ENCODE measurements at places on chromosomes 2 and 18. TPM values are rescaled to one million over a fixed set of nuclear protein-coding genes. Genes with fewer than 3 reads are reported as not detected.

SEPTIN10 gene
- total RNA-seq = 104 TPM

- no peak for DNase-seq
Measured at GRCh38 chr18:49006641-49007454, 56.1 kb upstream of the SMAD7 start.

DNA sequence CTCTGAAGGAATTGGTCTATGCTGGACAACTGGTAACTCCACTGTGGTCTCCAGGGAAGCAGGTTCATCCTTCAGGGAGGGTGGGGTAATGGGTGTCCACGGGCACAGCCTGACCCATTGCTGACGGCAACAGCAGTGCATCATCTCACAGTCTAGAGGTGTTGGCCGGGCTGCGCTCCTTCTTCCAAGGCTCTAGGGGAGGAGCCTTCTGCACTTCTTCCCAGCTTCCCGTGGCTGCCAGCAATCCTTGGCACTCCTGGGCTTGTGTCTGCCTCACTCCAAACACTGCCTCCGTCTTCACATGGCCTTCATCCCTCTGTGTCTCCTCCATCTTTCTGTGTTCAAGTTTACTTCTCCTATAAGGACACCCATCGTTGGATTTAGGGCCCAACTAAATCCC is 166.2 kb downstream of the CTIF start:
- no peak for DNase-seq

GRCh38 chr2:171741189-171741588 is 53.9 kb downstream of the DYNC1I2 start:
- DNase-seq = no peak

DNA sequence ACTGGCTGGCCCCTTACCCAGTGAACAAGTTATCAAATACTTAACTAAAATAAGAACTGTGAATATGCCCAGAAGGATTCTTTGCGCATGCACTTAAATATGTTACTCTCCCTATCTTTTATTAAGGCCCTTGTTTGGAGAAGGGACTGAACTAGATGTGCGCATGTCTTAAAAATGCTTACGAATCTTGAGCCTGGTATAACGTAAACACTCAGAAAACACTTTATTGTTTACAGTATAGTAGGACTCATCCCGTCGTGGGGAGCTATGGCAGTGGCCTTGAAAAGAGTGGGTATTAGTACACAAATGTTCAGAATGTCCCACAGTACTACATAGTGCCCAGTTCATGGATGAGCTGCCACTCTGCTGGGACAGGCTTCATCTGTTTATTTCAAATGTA is 75.9 kb upstream of the MAP4K3 start:
- no peak for DNase-seq

ATAD2B gene
- 29.4 TPM for total RNA-seq

DUSP2 gene
- total RNA-seq = 1.1 TPM

HOXD10 gene
- total RNA-seq = not detected

DNA sequence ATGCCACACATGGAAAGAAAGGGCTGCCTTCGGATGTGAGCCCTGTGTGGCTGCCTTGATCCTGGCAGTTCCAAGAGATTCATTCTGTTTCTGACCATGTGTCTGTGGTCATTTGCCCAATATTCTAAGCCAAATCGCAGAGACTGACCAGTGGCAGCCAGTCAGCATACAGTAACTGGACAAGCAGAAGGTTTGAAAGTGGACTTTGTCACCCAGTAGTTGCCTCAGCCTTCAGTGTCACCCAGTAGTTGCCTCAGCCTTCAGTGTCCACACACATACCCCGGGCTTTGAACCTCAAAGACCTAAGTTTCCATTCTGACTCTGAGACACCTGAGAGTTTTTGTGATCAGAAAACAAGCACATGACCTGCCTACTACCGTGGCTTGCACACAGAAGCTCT is 5.0 kb downstream of the RFX8 start:
- DNase-seq = no peak

UGGT1 gene
- total RNA-seq = 59.1 TPM

DNA sequence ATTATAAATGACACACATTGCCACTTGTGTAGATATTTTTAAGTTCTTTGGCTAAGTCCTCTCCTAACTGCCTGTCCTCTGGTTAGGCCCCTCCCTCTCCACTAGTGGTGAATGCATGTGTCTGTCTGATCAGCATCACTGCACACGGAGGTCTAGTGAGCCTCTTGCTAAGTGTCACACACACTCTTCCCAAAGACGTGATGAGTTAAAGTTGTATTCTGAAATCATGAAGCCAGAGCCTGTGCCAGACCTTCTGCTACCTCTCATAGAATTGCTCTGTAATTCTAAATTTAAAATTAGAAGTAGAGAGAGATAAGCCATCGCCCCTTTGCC is 41.3 kb downstream of the RALB start:
- no peak for DNase-seq

DNA sequence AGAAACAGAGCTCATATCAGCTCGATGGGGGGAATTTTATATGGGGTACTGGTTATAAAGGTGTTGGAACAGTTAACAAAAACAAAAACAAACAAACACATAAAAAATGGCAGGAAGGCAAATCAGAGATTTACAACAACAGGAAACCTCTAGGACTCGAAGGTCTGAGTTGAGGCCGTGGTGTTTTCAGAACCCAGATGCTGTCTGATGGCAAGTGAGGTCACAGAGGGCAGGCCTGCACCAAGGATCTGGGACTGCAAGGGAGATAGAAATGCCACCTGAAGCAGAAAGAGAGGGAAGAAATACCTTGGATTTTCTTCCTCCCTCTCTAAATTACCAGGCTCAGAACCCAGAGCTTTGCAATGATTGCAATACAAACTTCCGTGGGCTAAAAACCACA is 429.5 kb downstream of the ZNF521 start:
- DNase-seq = no peak

- no peak for DNase-seq
Measured at GRCh38 chr2:18703555-18703954, 114.2 kb upstream of the NT5C1B start.

GRCh38 chr2:50103442-50103841 is 928.5 kb downstream of the NRXN1 start:
- DNase-seq = no peak

DNA sequence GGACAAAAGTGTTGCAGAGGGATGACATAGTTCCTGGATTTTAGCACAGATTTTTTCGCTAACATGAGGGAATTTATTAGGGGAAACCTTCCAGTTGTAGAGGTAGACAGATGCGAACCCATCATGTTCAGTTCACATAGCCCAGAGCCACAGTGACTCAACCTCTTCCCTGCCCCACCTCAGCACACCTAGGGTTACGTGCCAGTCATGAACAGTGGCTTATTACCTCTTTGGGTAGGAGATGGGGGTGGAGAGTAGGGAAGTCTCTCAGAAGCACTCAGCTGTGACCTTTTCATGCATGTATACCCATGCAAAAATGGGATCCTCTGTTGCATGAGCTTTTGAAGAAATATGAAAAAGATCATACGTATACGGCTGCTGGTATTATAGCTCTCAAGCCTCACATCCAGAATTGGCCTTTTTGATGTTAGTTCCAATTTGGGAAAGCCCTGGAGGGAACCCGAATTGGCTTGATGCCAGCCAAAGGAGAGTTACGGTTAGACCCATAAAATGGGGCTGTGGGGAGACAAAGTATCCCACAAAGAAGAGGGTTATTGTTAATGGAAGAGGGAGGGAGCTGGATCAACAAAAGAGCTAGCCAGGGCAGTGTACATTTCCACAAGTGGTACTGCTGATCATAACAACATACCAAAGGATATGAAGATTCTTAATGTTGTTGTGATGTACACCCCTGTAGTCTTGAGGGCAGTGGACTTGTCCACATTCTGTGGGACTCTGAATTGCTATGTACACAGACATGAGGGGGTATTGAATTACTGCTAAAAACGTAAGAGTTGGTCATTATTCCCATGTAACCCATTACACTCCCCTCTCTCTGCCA is 4.9 kb downstream of the TANC1 start:
- no peak for DNase-seq

DNA sequence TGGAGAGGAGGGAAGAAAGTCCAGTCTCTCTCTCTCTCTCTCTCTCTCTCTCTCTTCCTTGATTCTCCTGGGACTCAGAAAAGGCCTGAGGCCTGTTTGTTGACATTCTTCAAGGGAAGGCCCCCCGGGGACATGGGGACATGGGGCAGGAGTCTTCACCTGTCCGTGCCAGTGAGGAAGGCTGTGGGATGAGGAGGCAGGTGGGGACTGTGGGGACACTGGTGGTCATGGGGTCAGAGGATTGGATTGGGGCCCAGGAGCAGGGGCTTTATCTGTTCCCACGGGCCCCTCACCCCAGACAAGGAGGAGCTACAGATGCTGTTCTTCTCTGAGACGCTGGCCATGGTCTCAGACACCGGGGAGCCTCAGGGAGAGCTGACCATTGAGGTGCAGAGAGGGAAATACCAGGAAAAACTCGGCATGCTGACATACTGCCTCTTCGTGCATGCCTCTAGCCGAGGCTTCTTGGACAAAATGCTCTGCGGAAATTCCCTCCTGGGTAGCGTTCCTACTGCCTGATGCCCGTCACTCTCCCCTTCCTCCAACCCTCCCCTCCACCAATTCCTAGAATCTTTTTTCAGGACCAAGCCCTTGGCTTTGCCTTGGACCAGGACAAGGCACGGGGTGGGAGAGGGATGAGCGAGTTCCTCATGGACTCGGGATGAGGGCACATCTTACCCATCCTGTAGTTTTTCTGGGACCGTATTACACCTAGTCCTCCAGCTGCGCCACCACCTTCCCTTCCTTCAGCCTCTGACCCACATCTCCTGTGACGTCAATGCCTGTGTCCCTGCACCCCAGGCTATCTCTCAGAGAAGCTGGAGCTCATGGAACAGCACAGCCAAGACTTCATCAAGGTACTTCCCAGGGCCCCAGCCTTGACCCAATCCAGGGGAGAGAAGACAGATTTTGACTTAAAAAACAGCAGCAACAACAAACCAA is 850 bp downstream of the CATIP start:
- DNase-seq = no peak

DNA sequence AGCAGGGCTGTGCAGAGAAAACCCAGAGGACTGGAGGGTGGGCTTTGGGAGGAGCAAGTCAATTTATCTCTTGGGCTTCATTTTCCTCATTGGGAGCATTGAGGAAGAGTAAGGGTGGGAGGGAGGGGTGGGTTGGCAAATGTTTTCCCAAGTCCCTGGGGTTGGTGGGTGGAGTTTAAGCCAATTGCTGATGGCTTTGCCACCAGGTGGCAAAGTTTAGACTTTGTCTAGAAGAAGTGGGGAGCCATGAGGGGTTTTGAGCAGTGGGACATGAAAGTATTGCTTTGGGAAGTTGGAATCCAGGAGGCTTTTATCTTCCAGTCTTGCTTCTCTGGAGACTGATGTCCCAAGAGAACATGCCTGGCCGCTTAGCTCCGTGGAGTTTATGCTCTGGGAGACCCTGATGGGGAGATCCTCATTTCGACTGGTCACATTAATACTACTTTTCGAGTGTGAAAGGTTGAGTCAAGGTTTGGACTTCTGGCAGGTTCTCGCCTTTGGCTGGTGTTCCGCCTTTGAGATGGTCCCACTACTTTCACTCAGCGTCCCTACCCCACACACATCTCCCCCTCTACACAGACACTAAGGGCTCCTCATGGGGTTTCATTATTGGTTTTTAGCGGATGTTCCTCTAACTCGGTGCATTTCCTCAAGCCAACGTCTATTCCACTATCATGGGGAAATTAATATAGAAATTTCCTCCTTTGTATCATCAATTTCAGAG is 126.7 kb downstream of the PRKCE start:
- DNase-seq = no peak

DNA sequence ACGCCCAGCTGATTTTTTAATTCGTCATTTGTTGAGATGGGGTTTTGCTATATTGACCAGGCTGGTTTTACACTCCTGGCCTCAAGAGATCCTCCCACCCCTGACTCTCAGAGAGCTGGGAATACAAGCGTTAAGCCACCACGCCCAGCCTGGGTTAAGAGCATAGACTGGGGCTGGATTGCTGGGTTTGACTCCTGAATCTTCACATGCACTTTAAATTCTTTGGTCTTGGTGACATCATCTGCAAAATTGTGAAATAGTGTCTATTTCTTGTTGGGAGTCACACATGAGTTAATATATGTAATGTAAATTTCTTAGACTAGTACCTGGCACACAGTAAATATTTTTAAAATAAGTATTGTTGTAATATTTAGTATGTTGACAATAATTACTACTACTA is 257.4 kb downstream of the DOK6 start:
- DNase-seq = no peak

MAPRE3 gene
- 17.5 TPM for total RNA-seq

GPR155 gene
- total RNA-seq = 1.7 TPM

DNA sequence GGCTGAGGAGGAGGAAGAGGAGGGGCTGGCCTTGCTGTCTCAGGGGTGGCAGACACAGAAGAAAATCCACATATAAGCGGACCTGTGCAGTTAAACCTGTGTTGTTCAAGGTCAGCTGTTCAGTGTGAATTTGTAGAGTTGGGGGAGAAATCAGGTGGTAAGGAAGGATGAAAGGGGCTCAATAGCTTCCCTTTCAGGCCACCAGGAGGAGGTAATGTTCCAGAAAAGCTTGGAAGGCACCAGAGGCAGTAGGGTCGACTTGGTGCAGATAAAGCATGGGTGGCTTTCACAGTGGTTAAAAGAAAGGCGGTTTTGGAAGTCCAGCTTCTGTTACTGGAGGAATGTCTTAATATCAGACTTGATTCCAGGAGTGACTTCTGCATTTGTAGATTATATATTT is 167.4 kb downstream of the THSD7B start:
- peak; percentile 21 for DNase-seq

DNA sequence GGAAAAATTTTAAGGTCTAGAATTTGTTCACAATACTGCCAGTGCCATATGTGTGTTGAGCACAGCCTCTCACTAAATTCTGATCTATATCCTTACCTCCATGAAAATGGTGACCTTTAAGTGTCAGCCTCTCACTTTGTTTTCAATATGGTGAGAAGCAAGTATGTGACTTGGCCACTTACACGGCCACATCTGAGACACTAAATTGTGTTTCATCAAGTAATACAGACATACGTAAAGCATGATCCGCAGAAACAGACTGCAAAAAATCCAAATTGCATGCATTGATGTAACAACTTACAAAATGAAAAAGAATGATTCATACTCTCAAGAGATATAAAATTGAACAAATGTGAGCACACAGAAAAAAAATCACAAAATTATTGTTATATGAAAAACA is 55.2 kb upstream of the UGP2 start:
- DNase-seq = no peak

NT5C1B gene
- total RNA-seq = not detected

ABHD1 gene
- 0.82 TPM for total RNA-seq
